ENCODE measurements at places on chromosomes 2 and 18.

- DNase-seq = no peak
Measured at GRCh38 chr2:128280901-128281321, 37.8 kb downstream of the HS6ST1 start.

DNA sequence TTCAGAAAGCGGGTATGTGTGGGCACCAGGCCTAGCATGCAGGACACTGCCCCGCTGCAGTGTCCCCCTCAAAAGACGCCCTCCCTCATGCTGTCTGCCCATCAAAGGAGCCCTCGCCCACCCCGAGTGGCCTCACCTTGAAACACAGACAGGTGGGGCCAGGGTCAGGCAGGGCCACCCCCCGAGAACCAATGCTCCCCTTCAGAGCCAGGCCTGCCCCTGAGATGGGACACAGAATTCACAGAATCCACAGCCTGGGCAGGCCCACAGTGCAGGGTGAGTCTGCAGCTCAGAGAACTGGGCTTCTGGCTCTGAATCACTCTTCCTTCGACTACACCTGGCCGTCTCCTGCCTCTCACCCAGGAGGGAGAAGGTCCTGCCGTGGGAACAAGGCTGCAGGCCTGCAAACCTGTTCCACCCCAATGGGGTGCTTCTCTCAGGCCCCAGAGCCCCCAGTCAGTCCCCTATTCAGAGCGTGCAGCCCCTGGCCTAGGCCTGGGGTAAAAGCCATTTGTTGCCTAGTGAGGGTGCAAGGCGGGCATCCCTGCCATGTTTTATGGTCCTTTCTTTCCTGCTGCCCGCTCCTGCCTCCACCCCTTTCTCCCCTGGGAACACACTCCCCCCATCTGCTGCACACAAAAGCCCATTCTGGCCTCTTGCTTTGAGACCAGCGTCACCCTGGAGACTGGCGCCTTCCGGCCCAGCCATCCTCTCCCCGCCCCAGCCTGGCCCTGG, 11.3 kb upstream of the ARHGEF4 start:
- DNase-seq = no peak

DNA sequence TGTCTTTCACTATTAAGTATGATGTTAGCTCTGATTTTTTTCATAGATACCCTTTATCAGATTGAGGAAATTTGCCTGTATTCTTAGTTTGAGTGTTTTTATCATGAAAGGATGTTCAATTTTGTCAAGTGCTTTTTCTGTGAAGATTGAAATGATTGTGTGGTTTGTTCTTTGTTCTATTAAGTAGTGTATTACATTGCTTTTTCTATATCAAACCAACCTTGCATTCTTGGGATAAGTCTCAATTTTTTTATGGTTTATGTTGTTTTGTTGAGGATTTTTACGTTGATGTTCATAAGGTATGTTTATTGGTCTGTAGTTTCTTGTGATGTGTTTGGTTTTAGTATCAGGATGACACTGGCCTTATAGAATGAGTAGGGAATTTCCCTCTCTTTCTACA, 19.1 kb downstream of the PDK1 start:
- no peak for DNase-seq

- no peak for DNase-seq
Measured at GRCh38 chr2:160720098-160720497, 226.5 kb upstream of the RBMS1 start.

DNA sequence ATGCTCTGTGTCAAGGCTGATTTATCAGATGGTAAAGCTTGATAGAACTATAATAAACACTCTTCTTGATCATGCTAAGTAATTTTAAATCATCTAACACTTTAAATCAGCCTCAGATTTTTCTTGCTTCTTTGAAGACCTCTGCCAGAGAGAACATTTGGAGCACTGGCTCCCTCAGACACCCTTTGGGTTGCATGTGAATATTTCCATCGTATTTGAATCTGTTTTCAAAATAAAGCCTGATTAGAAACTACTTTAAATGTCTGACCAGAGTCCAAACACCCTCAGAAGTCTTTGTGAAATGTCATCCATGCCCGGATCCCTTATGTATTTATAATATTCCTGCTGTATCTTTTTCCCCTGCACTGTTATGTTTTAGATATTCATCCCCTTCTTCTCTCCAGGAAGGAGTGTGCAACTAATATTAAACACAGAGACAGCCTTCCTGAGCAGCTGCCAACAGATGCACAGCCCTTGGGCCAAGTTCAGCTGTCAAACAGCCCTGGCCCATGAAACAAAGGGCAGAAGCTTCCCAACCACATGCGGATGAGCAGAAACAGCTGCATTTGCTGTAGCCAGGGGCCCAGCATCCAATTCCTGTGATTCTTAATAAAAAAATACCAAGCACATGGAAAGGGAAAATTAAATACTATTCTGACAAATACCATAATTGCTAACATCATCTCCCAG, 46.5 kb downstream of the DPP10 start:
- no peak for DNase-seq

- DNase-seq = no peak
Measured at GRCh38 chr2:197975931-197976519, 171.6 kb downstream of the PLCL1 start.

DNA sequence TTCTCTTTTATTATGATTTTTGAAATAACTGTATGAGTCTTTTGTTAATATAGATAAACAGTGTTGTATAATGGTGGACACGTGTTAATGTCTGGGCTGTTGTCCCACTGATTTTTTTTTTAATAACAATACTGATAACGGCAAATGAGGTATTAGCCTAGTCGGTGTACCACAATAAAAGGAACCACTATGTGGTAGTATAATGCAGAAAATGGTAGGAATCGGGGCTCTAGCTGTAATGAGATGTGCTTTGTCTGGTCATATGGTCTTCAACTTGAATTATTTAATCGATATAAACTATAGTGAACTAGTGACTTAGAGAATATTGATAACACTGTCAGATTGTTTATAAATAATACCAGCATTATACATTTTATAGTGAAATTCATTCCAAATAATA, 517.9 kb upstream of the SPHKAP start:
- DNase-seq = no peak

- DNase-seq = no peak
Measured at GRCh38 chr18:54157646-54158385, 66.7 kb downstream of the MBD2 start.

DNA sequence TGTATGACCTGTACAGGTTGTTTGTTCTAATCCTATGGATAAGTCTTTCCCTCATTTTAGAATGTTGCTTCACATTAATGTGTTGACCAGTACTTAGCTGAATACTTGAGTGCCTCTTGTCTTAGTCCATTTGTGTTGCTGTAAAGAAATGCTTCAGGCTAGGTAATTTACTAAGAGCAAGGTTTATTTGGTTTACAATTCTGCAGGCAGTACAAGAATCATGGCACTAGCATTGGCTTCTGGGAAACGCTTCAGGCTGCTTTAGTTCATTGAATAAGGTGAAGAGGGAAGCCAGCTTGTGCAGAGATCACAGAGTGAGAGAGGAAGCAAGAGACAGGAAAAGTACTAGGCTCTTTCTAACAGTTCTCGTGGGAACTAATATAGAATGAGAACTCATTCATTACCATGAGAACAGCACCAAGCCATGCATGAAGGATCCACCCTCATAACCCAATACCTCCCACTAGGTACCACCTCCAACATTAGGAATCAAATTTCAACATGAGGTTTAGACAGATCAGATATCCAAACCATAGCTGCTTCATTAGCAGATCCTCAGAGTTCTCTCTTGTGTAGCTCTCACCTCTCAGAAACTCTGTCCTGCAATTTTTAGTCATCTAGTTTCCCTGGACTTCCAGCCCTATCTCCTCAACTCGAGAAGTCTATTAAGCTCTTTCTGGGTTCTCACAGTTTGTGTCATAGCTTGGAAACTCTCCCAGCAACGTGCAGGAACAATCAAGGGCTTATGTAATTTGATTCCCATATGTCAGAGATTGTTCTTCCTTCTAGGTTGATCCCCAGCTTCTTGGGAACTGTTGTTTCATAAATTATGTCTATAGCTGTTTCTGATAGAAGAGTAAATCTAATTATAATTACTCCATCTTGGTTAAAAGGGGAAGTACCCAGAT, 2082.3 kb upstream of the CELF4 start:
- DNase-seq = no peak

GRCh38 chr2:176614049-176614448, 344.8 kb downstream of the MTX2 start:
- DNase-seq = no peak

- DNase-seq = no peak
Measured at GRCh38 chr18:57561728-57562423, 24.6 kb downstream of the FECH start.

DNA sequence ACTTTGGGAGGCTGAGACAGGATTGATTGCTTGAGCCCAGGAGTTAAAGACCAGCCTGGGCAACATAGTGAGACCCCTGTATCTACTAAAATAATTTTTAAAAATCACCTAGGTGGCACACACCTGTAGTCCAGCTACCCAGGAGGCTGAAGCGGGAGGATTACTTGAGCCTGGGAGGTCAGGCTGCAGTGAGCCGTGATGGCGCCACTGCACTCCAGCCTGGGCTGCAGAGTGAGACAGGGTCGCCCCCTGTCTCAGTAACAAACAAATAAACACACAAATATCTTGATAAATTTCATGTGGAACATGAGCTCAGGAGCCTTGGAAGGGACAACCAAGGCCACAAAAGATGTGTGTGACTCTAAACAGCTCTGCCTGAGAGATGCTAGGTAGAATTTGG, 11.7 kb upstream of the ANKRD53 start:
- DNase-seq = no peak

GRCh38 chr18:54357082-54357659, 487 bp downstream of the STARD6 start:
- no peak for DNase-seq

- no peak for DNase-seq
Measured at GRCh38 chr2:121717529-121717928, 19.1 kb downstream of the NIFK start.

DNA sequence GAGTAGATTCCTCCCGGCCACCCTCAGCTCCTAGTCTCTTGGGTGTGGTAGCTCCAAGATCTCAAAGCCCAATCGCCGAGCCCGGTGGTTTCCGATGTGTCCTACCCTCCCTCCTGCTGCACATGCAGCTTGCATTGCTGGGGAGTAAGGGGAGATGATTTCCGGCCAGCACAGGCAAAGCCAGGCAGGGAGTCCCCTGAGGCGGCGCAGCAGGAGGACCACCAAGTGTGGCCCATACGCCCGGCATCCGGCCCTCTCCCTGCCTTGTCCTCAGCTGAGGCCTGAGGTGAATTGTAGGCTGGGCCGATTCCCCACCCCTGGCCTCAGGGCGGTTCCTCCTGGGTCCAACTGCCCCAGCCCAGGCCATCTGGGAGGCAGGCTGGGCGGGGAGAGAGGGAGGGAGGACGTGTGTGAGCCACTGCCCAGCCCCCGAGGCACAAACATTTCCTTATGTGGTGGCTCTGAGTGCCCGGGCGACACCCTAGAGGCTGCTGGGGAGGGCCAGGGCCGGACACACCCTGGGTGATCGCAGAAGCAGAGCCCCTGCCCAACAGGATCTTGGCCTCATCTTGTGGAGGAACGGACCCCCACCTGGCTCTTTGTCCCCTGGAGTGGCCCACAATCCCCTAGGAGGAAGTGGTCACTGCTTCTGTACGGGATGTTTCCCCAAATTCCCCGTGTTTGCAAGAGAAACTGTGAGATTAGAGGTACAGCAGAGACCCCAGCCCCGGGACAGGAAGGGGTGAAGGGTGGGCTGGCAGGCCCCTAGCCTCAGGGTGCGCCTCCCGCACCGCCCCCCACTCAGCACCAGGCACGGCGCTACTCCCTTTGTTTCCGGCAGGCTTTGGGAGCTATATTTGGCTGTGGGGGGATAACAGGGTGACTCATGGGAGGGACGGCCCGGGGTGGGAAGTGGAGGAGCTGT, 41.9 kb upstream of the PTMA start:
- DNase-seq = no peak

GRCh38 chr2:236548179-236548921, 21.3 kb upstream of the ACKR3 start:
- DNase-seq = no peak
